Fibroblast of the conjunctiva (primary cell): ENCODE measurements at places on chromosomes 4 and X.

DNA sequence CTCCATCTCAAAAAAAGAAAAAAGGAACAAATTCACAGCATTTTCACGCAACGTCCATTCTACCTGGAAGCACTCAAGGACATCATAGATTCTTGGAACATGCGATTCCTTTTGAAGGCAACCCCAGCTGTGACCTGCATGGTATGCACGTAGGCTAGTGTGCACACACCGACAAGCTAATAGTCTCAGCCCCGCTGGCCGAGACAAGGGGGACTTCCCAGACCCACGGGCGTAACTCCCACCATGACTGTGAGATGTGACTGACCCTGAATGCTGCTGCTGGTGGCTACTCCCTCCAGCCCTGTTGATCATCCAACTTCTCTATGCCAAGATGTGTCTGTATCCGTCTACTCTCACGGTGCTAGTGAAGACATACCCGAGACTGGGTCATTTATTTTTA is 78.3 kb downstream of the CRLF2 start:
- DNase-seq: no peak

DNA sequence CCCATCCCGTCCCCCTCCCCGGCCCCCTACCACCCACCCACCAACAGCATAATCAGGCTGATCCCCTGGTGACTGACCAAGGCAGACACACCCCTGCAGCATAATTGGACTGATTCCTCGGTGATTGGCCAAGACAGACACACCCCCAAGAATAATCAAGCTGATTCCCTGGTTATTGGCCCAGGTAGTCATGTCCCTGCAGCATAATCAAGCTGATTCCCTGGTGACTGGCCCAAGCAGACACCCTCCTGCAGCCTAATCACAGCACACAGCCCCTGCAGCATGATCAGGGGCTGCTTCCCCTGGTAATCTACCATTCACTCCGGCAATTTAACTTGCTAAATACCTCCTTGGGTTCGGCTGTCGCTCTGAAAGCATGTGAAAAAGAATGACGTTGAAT is 47.5 kb upstream of the STS start:
- no peak for DNase-seq

- DNase-seq: no peak
These were observed 73.7 kb downstream of the USP46 start for GRCh38 chr4:52585379-52585778.

DNA sequence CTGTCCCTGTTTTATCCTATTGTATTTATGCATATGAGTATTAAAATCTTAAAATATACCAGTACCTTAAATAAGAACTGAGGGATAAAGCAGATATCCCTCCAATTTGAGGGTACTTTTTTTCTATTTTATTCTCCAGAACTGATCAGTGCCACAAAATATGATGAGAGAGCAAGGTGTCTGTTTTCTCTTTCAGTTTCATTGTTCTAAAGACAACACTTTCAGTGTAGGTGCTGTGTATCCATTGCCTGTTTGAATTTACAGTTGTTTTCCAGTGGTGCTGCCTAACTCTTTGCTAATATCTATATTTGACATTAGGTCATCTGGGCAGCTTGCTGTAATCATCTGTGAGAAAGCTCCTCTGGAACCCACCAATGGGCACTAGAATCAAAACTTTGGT is 394.7 kb downstream of the IL1RAPL1 start:
- DNase-seq: no peak

- no peak for DNase-seq
These were observed 236.9 kb upstream of the EMCN start for GRCh38 chr4:100754751-100755150.

DNA sequence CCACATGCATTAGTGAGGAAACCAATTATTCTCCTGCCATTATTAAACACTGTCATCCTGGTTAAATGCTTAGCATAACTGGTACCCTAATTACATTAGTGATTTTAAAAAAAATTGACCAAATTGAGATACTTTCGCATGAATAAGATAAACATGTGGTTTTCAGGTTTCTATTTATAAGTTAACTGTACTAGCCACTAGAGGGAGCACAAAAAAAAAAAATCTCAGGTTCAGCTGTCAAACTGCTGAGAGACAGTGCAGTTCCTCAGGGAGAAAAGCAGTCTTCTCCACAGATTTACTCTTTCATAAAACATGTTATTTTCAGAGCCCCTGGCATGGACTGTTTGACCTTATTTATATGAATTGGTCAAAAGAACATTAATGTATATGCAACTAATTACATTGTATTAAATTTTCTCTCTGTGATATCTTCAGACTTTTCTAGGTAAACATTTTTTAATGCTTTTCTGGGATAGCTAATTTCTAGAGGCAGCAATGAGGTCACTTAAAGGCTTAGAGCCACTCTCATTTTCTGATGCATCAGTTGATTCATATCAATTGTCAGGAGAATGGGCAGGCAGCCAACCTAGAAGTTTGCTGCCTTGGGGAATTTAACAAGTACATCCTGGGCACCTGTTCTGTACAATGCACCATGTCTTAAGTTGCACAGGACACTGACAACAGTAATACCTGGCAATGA is 167.5 kb downstream of the CDS1 start:
- DNase-seq: peak; percentile 50

- DNase-seq: no peak
These were observed 2234.4 kb downstream of the ARAP2 start for GRCh38 chr4:34009951-34010350.

DNA sequence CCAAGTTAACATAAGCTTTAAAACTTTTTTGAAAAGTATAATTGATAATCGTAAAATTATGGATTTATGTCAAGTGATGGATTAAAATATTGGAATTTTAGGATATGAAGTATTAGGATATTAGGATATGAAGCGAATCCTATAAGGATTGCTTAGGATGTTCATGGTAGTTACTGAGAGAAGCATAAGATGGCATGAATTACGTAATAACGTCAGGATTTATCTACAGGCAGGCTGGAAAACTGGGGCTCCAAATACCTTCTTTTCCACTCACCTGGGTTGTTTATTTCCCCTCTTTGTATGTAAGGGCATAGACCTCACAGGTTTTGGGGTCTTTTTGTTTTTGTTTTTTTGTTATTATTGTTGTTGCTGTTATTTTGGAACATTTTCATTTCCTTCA is 65.2 kb upstream of the TMEM33 start:
- DNase-seq: no peak

GRCh38 chr4:188647820-188648370 is 508.7 kb downstream of the TRIML1 start:
- no peak for DNase-seq

- no peak for DNase-seq
These were observed 138.0 kb downstream of the PDGFRA start for GRCh38 chr4:54367059-54367458.

DNA sequence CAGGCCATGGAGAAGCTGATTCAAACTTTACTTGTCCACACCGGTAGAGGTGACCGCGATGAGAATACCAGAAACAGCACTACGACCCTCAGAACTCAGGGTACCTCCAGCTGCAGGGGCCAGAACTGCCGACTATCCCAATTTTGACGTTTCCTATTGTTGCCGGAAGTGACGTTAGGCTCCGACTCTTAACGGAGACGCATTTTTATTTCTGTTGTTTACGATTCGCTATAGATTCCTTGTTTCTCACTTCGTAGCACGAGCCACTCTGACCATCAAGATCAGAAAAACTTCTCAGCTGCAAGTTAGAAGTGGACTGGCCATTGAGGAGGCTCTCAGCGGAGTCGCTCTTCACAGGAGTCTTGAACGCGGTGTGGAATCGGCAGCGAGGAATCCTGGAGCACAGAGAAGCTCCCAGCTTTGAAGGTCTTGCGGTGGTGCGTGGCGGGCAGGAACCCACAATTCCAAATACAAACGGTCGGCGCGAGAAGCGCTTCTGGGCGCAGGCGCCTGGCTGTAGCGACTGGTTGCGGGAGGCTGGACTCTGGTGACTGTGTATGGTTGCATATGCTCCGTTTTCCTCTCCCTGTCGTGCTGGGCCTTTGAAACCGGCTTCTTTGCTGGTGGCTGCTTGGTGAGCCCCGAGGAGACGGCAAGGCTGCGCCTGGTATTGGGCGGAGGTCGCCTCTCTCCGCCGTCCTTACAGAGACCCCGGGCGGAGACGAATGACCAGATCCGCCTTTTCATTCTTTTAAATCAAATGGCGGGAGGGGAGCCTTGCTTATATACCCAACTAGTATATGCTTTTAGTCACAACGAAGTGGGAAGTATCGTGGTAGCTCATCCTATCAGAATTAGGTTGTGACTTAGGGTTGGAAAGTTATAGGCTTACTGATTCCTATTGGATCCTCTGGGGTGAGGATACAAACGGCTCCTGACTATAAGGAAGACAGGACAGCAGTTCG is at the start of the genes CEP44 and FBXO8:
TSS of gene CEP44 (plus strand) at position 405 of the 965 bp plus-strand sequence. CDS start 15,211 bp downstream, outside the sequence.
TSS of gene FBXO8 (minus strand) at position 161 of the 965 bp plus-strand sequence. CDS start 20,575 bp downstream, outside the sequence.
- DNase-seq: peak; percentile 39

DNA sequence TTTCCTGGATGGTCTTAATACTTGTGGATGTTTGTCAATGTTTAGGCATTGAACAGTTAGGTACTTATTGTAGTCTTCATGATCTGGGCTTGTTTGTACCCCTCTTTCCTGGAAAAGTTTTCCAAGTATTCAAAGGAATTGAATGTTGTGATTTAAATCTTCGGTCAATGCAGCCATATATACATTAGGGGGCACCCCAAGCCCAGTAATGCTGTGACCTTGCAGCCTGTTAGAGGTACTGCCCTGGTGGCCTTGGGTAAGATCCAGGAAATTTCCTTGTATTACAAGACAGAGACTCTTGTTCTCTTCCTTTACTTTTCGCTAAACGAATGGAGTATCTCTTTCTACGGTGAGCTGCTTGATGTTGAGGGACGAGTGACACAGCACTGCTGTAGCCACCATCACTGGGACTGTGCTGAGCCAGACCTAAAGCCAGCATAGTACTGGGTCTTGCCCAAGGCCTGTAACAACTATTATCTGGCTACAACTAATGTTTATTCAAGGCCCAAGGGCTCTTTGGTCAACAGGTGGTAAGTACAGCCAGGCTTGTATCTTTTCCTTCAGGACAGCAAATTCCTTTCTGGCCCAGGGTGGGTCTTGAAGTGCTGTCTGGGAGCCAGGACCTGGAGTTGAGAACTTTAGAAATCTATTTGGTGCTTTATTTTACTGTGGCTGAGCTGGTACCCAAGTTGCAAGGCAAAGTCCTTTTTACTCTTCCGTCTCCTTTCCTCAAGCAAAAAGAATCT is 118.3 kb upstream of the ATOH1 start:
- DNase-seq: no peak

GRCh38 chr4:26337612-26338011 is 16.8 kb downstream of the RBPJ start:
- no peak for DNase-seq

GRCh38 chr4:70556856-70557255 is 35.2 kb upstream of the AMBN start:
- DNase-seq: no peak

GRCh38 chr4:2094545-2094944 is 35.4 kb downstream of the NAT8L start:
- DNase-seq: no peak

DNA sequence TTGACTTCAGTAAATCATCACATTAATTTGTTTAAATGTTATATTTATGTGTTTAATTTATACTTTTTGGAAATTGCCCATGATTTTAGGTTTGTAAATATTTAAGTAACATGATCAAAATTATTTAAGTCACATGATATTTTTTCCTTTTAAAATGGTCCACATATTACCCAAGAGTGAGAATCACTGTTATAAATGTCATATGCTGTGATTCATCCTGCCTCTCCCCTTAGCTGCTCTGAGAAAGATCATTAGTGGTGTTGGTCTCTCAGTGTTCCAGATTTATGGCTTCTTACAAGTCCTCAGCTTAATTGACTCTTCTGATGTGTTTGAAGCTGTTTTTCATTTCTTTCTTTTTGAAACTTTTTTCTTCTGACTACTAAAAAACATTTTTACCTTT is 70.1 kb downstream of the SPANXN4 start:
- DNase-seq: no peak

- no peak for DNase-seq
These were observed 141.6 kb downstream of the AASDH start for GRCh38 chr4:56245547-56246232.

DNA sequence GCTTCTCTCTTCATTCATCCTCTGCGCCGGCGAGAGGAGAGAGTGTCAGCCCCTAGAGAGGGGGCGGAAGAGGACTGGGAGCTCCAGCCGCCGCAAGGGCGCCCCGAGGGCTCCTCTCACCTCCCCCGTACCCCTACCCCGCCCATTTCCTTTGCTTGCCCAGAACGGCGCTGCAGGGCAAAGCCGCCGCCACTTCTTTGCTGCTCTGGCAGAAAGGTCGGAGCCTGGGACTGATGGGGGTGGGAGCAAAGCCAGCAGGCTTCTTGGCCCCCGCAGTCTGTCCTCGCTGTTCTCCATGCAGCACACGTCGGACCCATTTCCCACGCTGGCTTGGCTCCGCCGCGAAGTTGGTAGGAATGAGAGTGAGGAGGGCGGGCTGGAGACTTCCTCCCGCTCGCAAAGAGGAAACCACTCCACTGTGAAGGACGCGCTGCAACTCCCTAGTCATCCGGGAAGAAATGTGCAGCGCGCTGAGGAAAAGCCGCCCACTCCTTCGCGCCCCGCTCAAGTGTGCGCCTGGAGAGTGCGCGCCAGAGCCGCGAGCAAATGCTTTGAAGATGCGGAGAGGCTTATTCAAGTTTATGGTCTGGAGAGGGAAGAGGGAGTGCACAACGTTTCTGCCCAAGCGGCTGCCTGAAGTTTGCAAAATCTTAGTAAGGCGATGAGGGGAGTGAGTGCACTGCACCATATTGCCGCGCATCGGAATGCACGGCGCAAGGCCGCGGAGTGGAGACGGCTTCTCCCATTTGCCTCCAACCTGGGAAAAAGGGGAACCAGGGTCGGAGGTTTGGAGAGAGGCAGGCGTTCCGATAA is 2.8 kb upstream of the PCDH7 start:
- no peak for DNase-seq

DNA sequence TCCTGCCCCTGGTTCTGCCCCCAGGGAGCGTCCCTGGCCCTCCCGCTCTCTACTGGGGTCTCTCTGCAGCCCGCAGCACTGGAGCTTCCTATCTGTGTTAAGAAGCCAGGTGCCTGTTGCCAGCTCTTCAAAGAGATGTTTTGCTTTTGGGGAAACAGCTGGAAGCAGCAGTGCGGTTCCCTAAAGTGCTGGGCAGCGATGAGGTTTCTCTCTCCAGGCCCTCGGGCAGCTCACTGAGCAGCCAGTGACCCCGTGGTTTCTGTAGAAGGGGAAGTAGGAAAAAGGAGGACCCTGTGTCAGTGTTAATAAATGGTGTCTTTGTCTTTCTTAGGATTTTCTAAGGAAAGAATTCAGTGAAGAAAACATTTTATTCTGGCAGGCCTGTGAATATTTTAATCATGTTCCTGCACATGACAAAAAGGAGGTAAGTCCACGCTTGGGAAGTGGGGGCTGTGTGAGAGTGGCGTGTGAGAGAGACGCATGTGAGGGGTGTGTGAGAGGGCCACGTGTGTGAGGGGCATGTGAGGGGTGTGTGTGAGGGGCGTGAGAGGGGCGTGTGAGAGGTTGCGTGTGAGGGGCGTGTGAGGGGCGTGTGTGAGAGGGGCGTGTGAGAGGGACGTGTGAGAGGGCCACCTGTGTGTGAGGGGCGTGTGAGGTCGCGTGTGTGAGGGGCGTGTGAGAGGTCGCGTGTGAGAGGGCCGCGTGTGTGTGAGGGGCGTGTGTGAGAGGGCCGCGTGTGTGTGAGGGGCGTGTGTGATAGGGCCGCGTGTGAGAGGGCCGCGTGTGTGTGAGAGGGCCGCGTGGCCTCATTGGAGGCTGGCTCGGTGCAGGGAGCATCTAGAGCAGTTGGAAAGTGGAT is 27.1 kb upstream of the HGFAC start:
- DNase-seq: no peak

- DNase-seq: no peak
These were observed 40.5 kb upstream of the C4orf50 start for GRCh38 chr4:6058531-6059374.

GRCh38 chrX:140318296-140318695 is 186.6 kb downstream of the SOX3 start:
- DNase-seq: no peak
